ENCODE measurements at places on chromosomes 1 and 21. TPM values are rescaled to one million over a fixed set of nuclear protein-coding genes. Genes with fewer than 3 reads are reported as not detected.

The RYR2 gene
- 0.38 TPM for total RNA-seq

The VAMP4 gene
- 24.2 TPM for total RNA-seq

The KCNJ9 gene
- total RNA-seq: not detected

The DFFB gene
- total RNA-seq: 18.3 TPM

The ARTN gene
- total RNA-seq: 1.4 TPM

The OR2M4 gene
- total RNA-seq: not detected

The OR6K3 gene
- 1.7 TPM for total RNA-seq

The RXFP4 gene
- total RNA-seq: not detected

The UTS2 gene
- 7.5 TPM for total RNA-seq

The PLA2G5 gene
- total RNA-seq: not detected

The ADGRL4 gene
- total RNA-seq: not detected

The ZMYND12 gene
- total RNA-seq: 1.1 TPM

The CD1B gene
- not detected for total RNA-seq

The ILDR2 gene
- total RNA-seq: 2.4 TPM

The WNT3A gene
- total RNA-seq: not detected

The DCST2 gene
- 0.92 TPM for total RNA-seq

The DPH5 gene
- 17.1 TPM for total RNA-seq

The UBASH3A gene
- total RNA-seq: 0.66 TPM

The RIMKLA gene
- total RNA-seq: 0.45 TPM

The CD101 gene
- total RNA-seq: 2.5 TPM

The NCAM2 gene
- total RNA-seq: not detected

All from natural killer cell (primary cell).